Suppressor macrophage treated with lipopolysaccharide for 4 hours (primary cell): ENCODE measurements at places on chromosomes 11 and 22.
A peak's percentile ranks its signal among the peaks of the same experiment; 100 is the strongest.

- DNase-seq = no peak
Measured at GRCh38 chr22:23272371-23272770, 92.1 kb downstream of the BCR start.

DNA sequence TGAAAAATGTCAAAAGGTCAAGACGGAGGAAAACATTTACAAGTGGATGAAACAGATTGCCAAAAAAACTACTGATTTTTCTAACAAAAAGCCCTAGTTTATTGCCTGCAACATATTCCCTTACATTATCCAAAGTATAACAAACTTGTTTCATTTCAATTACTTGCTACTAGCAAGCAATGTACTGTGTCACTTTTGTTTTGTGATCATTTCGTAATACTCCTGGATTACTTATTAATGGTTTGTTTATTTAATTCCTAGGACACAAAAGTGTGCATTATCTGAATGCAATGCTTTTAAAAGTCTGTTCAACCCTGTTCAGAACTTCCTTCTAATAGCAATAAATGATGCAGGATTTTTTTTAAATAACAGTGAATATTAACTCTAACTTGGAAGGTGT is 50.9 kb downstream of the CCDC34 start:
- DNase-seq = no peak

DNA sequence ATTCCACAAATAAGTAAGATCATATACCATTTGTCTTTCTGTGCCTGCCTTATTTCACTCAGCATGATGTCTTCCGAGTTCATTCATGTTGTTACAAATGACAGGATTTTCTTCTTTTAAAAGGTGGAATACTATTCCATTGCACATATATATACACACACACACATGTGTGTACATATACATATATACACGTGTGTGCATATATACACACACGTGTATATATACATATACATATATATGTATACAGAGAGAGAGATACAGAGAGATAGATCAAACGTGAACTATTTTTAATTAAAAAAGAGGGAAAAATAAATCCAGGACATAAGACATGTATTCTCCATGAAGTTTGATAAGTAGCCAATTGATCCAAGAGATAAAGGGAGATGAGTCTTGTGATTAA is 108.1 kb downstream of the TRPC6 start:
- no peak for DNase-seq

DNA sequence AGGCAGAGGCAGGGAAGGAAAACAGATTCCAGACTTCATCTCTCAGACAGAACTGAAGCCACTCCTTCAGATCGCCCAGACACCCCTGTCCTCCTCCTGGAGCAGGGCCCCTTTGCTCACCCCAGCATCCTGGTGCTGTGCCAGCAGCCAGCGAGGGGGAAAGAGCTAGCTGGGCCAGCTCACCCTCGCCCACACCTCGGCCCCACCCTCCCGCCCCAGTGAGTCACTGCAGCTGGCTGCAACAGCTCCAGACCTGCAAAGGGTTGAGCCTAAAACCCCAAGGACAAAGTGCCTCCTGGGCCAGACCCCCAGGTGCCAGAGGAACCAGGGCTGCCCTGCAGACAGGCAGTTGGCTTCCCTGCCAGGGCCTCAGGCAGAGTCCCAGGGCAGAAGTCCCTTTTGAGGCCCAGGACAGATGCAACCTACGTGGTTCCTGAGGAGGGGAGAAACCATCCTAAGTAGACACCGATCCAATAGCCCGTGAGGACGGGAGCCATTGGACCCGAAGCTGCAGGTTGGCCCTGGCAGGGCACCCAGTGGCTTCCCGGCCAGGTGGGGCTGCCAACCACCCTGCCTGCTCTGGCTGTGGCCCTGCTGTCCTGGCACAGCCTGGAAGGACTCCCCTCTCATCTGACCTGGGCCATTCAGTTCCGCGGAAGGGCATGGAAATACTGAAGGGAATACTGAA is 7.2 kb downstream of the AHNAK start:
- DNase-seq = peak; percentile 72

GRCh38 chr11:23310276-23310675 is 450.0 kb upstream of the CCDC179 start:
- no peak for DNase-seq

DNA sequence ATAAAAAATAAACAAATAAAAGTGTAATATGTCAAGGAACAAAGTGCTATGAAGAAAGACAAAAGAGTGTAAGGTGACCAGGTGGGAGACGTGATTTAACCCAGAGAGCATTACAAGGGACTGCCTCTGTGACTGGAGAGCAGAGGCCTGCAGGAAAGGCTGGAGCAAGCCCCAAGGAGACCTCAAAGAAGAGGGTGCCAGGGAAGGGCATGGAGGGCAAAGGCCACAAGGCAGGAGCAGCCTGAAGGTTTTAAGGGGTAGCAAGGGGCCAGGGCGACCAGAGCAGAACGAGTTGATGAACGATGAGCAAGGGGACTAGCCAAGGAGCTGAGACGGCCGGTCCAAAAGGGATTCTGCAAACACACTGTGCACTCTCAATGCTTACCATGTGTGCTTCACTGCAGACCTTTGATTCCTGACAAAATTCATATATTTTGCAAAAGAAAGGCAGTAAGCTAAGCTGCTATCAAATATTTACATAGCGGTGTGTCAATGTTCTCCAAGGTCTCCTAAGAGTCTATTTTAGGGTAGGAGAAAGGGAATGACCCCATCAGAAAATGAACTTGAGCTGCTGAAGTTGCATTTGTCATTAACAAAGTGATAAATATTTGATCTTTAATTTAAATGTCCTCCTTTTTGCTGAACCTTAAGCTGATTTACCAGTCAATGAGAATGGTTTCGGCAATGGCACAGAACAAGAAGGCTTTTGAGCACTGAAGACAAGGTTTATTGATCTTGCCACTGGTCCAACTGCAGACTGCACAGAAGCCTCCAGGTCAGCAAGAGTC is 50.5 kb downstream of the SMCO4 start:
- DNase-seq = no peak

- DNase-seq = no peak
Measured at GRCh38 chr11:27467181-27467913, 5.2 kb downstream of the LGR4 start.

DNA sequence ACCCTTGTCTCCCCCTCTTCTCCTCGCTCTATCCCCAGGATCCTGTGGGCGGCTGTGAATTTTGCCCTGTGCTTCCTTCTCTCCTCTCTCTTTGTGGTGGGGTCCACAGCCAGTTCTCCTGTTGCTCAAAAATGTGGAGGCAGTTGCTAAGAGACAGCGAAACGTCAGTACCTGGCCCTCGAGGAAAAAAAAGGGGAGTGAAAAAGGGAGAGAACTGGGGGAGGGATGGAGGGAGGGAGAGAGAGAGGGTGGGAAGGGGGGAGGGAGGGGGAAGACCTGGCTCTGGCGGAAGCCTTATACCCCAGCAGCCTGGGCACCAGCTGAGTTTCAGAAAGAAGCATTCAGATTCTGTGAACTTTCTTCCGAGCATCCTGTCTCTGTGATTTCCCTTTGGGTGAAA is 2.1 kb upstream of the LRRC55 start:
- DNase-seq = no peak
